Activated naive CD8-positive, alpha-beta T cell treated with anti-CD3 and anti-CD28 coated beads for 36 hours (primary cell): ENCODE measurements at places on chromosomes 6 and 20.

DNA sequence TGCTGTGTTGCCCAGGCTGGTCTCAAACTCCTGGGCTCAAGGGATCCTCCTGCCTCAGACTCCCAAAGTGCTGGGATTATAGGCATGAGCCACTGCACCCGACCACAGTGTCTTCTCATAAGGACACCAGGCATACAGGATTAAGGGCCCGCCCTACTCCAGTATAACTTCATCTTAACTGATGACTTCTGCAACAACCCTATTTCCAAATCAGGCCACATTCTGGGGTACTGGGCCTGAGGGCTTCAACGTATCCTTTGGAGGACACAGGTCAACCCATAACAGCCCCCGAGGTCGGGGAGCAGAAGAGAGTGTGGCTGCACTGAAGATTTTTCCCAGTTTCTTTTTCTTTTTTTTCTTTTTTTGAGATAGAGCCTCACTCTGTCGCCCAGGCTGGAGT, 39.7 kb downstream of the SUN5 start:
- H3K27ac ChIP-seq = no peak overlapping the region
- peaks cover 64% of the 10 kb centered on the region for H3K4me1 ChIP-seq
- peaks cover 4% of the 10 kb centered on the region for H3K36me3 ChIP-seq
- no peak for DNase-seq
- no peaks in the 10 kb centered on the region for H3K27me3 ChIP-seq

GRCh38 chr20:63037669-63038268, 31.0 kb upstream of the BHLHE23 start:
- peaks cover 4% of the 10 kb centered on the region for H3K4me1 ChIP-seq
- no peak overlapping the region for H3K27ac ChIP-seq
- no peak for DNase-seq
- no peaks in the 10 kb centered on the region for H3K36me3 ChIP-seq

- H3K4me3 ChIP-seq = no peak overlapping the region
- no peaks in the 10 kb centered on the region for H3K27me3 ChIP-seq
- H3K36me3 ChIP-seq = no peaks in the 10 kb centered on the region
- DNase-seq = no peak
Measured at GRCh38 chr20:9360431-9360830, 154.0 kb upstream of the LAMP5 start.

GRCh38 chr20:6925744-6926278, 158.3 kb downstream of the BMP2 start:
- DNase-seq = no peak
- no peak overlapping the region for H3K27ac ChIP-seq
- H3K4me3 ChIP-seq = no peak overlapping the region
- no peaks in the 10 kb centered on the region for H3K4me1 ChIP-seq
- H3K27me3 ChIP-seq = no peaks in the 10 kb centered on the region

DNA sequence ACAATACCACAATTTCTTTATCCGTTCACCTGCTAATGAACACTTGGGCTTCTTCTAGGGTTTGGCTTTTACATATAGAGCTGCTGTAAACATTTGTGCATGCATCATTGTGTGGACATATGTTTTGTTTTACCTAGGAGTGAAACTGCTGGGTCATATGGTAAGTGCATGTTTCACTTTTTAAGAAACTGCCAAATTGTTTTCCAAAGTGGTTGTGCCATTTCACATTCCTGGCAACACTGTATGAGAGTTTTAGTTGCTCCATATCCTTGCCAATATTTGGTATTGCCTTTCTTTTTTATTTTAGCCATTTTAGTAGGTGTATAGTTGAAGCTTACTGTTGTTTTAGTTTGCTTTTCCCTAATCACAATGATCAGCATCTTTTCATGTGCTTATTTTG, 14.1 kb upstream of the RPN2 start:
- H3K36me3 ChIP-seq = peaks cover 5% of the 10 kb centered on the region
- no peak overlapping the region for H3K27ac ChIP-seq
- no peak overlapping the region for H3K4me3 ChIP-seq
- DNase-seq = no peak
- no peaks in the 10 kb centered on the region for H3K4me1 ChIP-seq

DNA sequence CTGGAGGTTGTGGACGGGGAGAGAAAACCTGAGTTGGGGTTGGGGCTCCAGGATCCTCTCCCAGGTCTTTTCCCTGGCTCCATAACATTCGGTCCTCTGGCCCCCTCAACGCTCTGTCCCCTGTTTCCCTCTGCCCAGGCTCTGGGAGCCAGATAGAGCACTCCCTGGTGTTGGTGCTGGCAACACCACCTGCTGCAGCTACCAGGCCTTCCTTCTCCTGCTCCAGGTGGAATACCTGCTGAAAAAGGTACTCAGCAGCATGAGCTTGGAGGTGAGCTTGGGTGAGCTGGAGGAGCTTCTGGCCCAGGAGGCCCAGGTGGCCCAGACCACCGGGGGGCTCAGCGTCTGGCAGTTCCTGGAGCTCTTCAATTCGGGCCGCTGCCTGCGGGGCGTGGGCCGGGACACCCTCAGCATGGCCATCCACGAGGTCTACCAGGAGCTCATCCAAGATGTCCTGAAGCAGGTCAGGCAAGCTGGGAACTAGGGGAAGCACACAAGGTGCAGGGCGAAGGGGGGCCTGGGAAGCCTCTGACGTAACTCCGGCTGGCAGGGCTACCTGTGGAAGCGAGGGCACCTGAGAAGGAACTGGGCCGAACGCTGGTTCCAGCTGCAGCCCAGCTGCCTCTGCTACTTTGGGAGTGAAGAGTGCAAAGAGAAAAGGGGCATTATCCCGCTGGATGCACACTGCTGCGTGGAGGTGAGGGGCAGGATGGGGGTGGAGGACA, 14.6 kb downstream of the DEF6 start:
- no peaks in the 10 kb centered on the region for H3K27me3 ChIP-seq
- H3K4me1 ChIP-seq = peaks cover 78% of the 10 kb centered on the region
- H3K4me3 ChIP-seq = peak overlapping the region; percentile 60
- peak overlapping the region; percentile 95 for H3K27ac ChIP-seq

DNA sequence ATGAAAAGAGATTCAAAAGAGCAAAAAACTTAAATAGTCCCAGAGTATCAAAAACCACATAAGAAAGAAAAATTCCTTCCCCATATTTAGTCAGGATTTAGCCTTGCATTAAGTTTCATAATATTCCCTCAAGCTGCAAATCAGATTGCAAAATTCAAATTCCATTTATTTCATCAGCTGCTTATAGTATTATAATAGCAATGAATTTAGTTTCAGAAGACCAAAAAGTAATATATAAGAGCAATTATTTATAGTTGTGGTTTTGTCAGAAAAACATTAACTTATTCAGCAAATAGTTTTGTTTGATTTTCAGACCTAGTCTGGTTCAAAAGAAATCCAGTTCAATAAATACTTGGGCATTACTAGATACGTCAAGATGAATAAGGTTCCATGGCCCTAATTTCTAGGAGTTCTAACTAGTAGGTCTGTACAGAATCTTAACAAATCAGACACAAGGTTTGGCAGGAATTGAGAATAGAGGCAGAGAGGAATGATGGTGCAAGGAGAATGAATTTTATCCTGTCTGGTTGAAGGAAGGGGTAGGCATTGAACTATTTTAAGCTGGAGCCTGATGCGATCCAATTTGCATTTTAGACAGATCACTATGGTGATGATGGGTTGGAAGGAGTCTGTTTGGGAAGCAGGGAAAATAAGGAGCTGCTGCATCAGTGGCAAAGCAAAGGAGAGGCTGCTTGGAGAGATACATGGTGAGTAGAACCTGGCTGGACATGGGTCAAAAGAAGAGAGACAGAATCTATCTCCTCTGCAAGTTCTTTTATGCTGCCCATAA, 163.9 kb upstream of the STXBP5 start:
- H3K27ac ChIP-seq = no peak overlapping the region
- H3K4me3 ChIP-seq = no peak overlapping the region
- H3K27me3 ChIP-seq = no peaks in the 10 kb centered on the region
- H3K36me3 ChIP-seq = peaks cover 2% of the 10 kb centered on the region
- DNase-seq = no peak
- no peaks in the 10 kb centered on the region for H3K4me1 ChIP-seq

- H3K36me3 ChIP-seq = no peaks in the 10 kb centered on the region
- DNase-seq = no peak
- H3K27ac ChIP-seq = no peak overlapping the region
- no peak overlapping the region for H3K4me3 ChIP-seq
Measured at GRCh38 chr6:137475103-137475502, 19.1 kb downstream of the OLIG3 start.

- no peak overlapping the region for H3K4me3 ChIP-seq
- no peak for DNase-seq
- H3K27me3 ChIP-seq = no peaks in the 10 kb centered on the region
- H3K27ac ChIP-seq = no peak overlapping the region
Measured at GRCh38 chr20:6698723-6699122, 68.8 kb upstream of the BMP2 start.

DNA sequence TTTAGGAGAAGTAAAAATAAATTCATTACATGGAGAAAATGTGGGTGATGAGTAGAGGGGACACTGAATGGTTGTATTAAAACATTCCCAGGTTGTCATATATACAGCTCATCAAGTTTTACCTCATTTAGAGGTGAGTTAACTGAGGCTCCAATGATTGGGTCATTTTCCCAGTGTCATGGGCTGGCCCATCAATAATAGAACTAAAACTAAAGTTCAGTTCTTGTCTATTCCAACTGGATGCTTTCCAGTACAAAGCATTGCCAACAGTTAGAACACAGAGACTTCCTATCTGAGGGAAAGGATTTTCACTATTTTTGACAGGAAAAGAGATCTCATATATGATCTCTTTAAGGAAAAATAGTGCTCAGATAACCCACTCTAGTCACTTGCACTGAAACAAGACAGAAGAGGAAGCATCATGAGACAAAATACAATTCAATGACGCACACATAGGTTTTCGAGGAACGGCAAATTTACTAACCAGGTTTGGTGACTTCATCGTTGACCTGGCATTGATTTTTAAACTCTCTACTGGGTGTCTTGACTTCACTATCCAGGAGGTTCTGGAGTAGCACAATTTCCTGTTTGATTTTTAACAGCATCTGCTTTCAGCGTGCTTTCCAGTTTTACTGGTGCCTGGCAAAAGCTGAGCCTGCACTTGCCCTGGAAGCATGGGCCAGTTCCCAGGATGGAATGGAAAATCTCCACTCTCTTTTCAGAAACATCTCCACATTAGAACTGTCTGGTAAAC, 195.5 kb upstream of the FBXL4 start:
- no peak overlapping the region for H3K27ac ChIP-seq
- peaks cover 21% of the 10 kb centered on the region for H3K27me3 ChIP-seq
- H3K4me1 ChIP-seq = no peaks in the 10 kb centered on the region
- no peak for DNase-seq

GRCh38 chr6:148146717-148147462, 195.7 kb upstream of the SASH1 start:
- no peaks in the 10 kb centered on the region for H3K36me3 ChIP-seq
- H3K27me3 ChIP-seq = peaks cover 19% of the 10 kb centered on the region
- peak overlapping the region; percentile 90 for H3K27ac ChIP-seq
- peak; percentile 64 for DNase-seq

DNA sequence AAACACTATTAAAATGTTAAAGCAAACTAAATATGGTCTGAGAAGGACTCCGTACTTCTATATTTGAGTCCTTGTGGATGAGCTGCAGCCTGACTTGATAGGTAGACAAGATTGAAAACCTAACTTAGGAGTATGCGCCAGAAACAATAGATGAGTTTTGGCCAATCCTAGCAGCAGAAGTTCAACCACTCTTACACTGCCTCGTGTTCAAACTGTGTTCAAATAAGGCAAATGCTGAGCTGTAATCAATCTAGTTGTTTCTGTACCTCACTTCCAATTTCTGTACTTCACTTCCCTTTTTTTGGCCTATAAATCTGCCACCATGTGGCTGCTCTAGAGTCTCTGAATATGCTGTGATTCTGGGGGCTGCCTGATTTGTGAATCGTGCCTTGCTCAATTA, 13.2 kb upstream of the SERINC1 start:
- no peak for DNase-seq
- H3K27ac ChIP-seq = no peak overlapping the region
- no peaks in the 10 kb centered on the region for H3K27me3 ChIP-seq
- no peaks in the 10 kb centered on the region for H3K36me3 ChIP-seq
- H3K4me1 ChIP-seq = peaks cover 4% of the 10 kb centered on the region

GRCh38 chr20:46770330-46771194, 61.1 kb downstream of the SLC2A10 start:
- no peak overlapping the region for H3K4me3 ChIP-seq
- no peaks in the 10 kb centered on the region for H3K4me1 ChIP-seq
- no peak overlapping the region for H3K27ac ChIP-seq
- H3K27me3 ChIP-seq = peaks cover 20% of the 10 kb centered on the region

- H3K4me3 ChIP-seq = no peak overlapping the region
Measured at GRCh38 chr6:124478906-124479305, 483.3 kb upstream of the RNF217 start.

DNA sequence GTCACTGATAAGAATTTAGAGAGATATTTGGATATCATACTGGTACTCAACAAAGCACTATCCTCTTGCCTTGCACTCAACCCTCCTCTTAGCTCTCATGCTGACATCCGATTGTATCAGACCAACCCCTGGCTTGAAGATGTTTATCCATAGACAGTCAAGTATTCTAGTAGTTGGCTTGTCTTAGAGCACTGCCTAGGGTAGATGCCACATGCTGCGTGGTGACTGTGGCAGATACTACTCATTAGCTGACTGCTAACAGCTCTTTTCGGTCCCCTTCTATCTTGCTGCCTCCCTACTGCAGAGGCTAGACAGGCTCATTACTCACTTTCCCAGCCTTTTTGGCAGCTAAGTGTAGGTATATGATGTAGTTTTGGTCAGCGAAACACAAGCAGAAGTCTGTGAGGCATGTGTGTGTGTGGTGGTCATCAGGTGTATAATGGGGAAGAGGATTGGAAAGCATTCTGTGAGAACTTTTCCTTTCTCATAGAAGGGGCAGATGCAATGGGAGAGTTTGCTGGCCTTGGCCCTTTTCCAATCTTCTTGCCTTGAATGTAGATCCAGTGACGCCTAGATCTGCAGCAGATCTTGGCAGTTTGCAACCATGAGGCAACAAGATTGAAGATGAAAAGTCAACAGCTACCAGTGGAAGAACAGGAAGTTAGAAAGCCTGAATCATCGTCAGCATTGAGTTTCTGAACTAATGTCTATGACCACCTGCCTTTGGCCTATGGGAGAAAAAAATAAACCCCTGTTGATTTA, 4.4 kb upstream of the IFNGR1 start:
- no peak overlapping the region for H3K27ac ChIP-seq
- H3K27me3 ChIP-seq = no peaks in the 10 kb centered on the region
- peaks cover 43% of the 10 kb centered on the region for H3K4me1 ChIP-seq
- DNase-seq = no peak

DNA sequence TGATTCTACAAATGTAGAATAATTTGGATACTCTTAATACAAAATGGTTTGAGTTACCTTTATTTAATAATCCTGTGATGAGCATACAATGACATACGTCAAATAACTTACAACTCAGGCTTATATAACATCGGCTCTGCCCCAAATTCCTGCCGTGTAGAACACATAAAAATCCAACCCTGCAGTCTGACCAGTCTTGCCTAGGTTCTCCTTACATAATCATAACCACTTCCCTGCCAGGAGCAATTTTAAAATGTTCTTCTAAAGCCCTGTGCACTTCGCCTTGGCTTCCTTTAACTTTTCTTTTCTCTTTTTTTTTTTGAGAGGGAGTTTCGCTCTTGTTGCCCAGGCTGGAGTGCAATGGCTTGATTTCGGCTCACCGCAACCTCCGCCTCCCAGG, 16.2 kb upstream of the IER3 start:
- DNase-seq = no peak
- no peak overlapping the region for H3K4me3 ChIP-seq
- no peak overlapping the region for H3K27ac ChIP-seq
- peaks cover 42% of the 10 kb centered on the region for H3K4me1 ChIP-seq

GRCh38 chr20:38337561-38338140, 8.6 kb upstream of the LBP start:
- peaks cover 6% of the 10 kb centered on the region for H3K36me3 ChIP-seq
- H3K4me1 ChIP-seq = no peaks in the 10 kb centered on the region
- H3K4me3 ChIP-seq = no peak overlapping the region
- no peak overlapping the region for H3K27ac ChIP-seq
- peaks cover 43% of the 10 kb centered on the region for H3K27me3 ChIP-seq
